A172 (cell line): ENCODE measurements at places on chromosomes 6 and 20. TPM values are rescaled to one million over a fixed set of nuclear protein-coding genes. Genes with fewer than 3 reads are reported as not detected.
A peak's percentile ranks its signal among the peaks of the same experiment; 100 is the strongest.

Gene RUNX2
- 1.1 and 4.3 TPM in 2 replicates for total RNA-seq

Gene COX4I2
- total RNA-seq: not detected in 2 replicates

Gene ABHD16B
- not detected in 2 replicates for total RNA-seq

DNA sequence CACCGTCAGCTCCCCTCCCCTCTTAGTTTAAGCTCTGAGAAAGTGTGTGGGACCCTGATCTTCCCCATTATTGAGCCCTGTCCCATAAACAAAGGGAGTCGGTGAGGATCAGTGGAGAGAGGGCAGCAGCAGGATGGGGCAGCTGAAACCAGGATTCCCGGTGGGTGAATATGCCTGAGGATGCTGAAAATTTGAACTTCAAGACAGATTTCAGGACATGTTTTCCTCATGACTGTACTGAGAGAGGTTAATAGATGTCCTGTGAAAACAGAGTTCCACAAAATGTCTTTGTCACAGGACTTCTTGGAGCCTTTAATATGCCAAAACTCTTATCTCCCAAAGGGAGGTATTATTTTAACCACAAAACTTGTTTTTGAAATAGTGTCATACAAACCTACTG is 53.5 kb upstream of the SLC22A16 start:
- DNase-seq: peak; percentile 44

GRCh38 chr6:113381959-113382358 is 475.2 kb upstream of the MARCKS start:
- peak; percentile 14 for DNase-seq

DNA sequence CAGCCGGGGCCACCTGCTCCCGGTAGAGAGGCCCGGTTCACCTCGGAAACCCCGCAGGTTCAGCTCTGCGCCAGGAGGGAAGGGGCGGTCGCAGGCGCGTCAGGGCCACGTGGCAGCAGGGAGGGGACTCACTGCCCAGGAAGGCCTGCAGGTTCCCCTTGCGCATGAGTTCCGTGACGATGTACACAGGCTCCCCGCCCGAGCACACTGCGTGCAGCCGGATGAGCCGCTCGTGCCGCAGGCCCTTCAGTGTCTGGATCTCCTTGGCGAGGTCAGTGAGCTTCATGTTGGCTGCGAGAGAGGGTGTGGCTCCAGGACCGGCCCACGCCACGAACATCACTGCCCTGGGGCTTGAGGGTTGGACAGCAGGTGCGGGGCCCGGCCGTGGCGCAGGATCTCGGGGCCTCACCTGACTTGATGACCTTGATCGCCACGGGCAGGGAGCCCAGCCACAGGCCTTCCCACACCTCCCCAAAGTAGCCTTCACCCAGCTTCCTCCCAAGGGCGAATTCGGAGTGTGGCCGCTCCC is 4.9 kb upstream of the PTK6 start:
- DNase-seq: no peak

DNA sequence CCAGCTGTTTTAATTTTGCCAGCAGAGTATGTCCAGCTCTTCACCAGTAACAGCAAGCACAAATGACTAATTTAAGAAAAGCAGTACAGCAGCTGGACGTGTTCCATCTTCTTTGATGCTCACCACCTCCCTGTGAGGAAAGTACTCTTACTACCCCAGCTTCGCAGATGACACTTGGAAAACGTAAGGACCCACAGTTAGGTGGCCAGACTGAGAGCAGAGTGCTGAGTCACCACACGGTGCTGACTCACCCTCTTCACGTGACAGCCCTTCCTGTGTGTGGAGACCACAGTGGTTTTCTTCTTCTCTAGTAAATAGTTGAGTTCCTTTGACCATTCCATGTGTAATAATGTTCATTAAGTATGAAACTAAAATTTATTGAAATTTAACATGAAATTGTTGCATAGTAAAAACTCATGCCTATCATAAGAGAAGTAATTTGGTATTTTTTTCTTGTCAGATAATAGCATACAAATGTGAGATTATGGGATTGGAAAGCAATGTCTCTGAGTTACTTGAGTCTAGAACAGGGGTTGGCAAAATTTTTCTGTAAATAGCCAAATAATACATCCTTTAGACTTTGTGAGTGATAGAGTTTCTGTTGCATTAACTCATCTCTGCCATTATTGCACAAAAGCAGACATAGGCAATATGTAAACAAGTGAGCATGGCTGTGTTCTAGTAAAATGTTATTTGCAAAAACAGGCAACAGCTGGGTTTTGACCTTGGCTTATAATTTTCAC is 76.6 kb downstream of the SLX4IP start:
- peak; percentile 99 for DNase-seq

DNA sequence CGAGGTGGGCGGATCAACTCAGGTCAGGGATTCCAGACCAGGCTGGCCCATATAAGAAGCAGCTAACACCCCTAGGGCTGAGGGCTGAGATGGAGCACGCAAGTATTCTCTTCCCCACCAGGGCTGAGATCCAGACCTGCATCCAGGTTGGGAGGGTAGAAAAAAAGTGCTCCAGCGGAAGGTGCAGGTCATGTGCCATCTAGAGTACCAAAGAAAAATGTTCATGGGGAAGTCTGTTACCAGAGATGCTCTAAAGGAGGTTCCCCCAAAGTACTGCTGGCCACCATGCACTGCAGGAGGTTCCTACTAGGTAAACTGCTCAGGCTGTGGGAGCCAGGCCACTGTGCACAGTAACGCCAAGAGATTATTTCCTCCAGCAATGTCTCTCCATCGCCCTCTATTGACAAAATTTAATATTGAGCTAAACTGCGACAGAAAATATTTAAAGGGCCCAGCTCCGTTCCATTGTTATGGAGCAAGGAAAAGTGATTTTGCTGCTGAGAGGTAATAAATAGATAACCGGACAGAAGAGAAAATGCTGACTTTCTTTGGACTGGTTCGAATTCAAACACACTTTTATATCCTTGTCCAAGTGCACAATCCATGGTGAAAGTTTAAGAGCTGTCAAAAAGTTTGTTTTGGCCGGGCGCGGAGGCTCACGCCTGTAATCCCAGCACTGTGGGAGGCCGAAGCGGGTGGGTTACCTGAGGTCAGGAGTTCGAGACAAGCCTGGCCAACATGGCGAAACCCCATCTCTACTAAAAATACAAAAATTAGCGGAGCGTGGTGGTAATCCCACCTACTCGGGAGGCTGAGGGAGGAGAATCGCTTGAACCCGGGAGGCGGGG is 159.9 kb downstream of the OR2B2 start:
- peak; percentile 79 for DNase-seq

GRCh38 chr6:946546-946945 is 253.6 kb upstream of the EXOC2 start:
- no peak for DNase-seq

DNA sequence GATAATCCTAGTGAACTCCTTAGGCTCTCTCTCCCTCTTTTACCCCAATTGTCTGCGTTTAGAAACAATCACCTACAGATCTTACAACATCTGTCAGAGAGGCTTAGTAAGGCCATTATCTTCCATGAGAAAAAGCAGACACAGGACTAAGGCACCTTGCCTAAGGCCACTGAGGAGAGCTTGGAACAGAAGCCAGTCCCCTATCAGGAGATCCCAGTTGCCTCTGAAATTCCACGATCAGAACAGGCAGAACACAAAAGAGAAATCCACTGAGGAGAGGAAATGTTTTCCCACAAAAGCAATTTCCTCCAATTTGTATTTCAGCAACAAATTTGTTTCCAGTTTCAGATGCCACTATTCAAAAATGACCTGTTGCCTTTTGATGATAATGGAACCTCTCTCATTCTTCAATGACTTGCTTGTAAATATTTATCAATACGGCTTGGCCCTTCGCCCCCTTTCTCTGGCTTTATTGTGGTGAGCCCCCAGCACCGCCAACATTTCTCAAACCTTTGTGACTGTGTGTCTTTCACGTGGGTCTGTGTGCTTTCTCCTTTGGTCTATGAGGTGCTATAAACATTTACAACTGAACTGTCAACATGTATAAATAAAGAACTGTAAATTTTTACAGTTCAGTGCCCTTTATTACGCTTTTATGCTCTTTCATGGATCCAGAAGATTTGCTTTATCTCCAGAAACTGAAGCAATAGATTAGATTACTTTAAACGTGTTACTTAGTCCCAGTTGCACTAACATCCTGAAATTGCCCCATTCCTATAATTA is 187.8 kb upstream of the PHACTR1 start:
- DNase-seq: no peak

- DNase-seq: no peak
Observed at GRCh38 chr6:13674533-13675190, 37.0 kb downstream of the RANBP9 start.
